CD4-positive, alpha-beta T cell (primary cell): ENCODE measurements at places on chromosomes 7 and 10. TPM values are rescaled to one million over a fixed set of nuclear protein-coding genes. Genes with fewer than 3 reads are reported as not detected.

SLC26A3 gene
- not detected for total RNA-seq

CH25H gene
- total RNA-seq = 0.50 TPM

DNA sequence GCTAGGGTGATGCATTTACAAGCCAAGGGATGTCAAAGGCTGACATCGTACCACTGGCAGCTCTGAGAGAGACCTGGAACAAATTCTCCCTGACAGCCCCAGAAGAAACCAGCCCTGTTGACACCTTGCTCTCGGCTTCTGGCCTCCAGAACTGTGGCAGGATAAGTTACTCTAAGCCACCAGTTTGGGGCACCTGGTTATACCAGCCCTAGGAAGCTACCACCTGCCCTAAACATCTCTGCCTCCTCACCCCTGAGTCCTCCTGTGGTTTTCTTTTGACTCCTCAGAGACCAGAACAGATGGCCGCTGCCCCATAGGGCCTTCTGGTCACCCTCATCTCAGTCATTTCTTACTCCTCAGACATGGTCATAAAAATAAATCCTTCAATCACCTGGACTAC lies 107.4 kb downstream of the CPXM2 start:
- no peak overlapping the region for H3K4me3 ChIP-seq
- no peak for DNase-seq
- H3K36me3 ChIP-seq = no peaks in the 10 kb centered on the region
- H3K27me3 ChIP-seq = peaks cover 16% of the 10 kb centered on the region

NEUROG3 gene
- total RNA-seq = not detected

DNA sequence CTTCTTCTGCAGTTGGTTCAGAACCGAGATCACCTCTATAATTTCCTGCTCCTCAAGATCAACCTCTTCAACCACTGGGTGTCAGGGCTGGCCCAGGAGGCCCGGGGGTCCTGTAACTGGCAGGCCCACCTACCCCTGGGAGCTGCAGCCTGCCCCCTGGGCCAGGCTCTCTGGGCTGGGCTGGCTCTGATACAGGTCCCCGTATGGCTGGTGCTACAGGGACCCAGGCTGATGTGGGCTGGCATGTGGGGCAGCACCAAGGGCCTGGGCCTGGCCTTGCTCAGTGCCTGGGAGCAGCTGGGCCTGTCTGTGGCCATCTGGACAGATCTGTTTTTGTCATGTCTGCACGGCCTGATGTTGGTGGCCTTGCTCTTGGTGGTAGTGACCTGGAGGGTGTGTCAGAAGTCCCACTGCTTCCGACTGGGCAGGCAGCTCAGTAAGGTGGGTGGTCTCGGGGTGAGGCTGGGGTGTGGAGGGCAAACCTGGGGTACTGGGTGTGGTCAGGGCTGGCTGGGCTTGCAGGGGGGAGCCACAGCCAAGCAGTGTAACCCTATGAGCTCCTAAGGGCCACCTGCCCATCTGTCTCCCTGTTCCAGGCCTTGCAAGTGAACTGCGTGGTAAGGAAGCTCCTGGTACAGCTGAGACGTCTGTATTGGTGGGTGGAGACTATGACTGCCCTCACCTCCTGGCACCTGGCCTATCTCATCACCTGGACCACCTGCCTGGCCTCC lies 4.2 kb downstream of the TMEM270 start:
- no peaks in the 10 kb centered on the region for H3K36me3 ChIP-seq
- H3K4me1 ChIP-seq = no peaks in the 10 kb centered on the region
- H3K27ac ChIP-seq = no peak overlapping the region
- H3K4me3 ChIP-seq = no peak overlapping the region
- H3K27me3 ChIP-seq = no peaks in the 10 kb centered on the region
- no peak for DNase-seq
